ENCODE measurements at places on chromosomes 16 and 17.

DNA sequence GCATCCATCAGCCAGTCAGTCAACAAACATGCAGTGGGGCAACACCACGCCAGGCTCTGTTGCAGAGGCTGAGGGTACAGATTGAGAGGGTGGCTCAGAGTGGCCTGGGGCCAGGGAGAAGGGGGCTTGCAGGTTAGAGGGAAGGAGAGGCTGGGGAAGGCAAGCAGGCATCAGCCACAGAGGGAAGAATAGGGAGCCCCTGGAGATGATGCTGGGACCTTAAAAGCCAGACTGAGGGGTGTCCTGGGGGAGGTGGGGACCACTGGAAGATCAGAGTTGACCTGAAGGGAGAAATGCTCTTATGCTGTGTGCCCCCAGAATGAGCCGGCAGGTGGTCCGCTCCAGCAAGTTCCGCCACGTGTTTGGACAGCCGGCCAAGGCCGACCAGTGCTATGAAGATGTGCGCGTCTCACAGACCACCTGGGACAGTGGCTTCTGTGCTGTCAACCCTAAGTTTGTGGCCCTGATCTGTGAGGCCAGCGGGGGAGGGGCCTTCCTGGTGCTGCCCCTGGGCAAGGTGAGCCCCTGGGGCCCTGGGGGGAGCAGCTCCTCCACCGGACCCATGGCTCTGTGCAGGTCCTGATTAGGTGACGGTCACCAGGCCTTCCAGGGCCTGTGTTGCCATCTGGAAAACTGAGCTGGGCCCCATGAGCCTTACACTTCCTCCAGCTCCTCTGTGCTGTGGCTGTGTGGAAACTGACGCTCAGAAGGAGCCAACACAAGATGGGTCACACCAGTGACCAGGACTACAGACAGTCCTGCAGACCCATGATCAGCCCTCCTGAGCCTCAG is 1.7 kb downstream of the CORO1A start:
- DNase-seq = no peak

GRCh38 chr16:81821436-81822128 is 42.5 kb downstream of the PLCG2 start:
- no peak for DNase-seq

DNA sequence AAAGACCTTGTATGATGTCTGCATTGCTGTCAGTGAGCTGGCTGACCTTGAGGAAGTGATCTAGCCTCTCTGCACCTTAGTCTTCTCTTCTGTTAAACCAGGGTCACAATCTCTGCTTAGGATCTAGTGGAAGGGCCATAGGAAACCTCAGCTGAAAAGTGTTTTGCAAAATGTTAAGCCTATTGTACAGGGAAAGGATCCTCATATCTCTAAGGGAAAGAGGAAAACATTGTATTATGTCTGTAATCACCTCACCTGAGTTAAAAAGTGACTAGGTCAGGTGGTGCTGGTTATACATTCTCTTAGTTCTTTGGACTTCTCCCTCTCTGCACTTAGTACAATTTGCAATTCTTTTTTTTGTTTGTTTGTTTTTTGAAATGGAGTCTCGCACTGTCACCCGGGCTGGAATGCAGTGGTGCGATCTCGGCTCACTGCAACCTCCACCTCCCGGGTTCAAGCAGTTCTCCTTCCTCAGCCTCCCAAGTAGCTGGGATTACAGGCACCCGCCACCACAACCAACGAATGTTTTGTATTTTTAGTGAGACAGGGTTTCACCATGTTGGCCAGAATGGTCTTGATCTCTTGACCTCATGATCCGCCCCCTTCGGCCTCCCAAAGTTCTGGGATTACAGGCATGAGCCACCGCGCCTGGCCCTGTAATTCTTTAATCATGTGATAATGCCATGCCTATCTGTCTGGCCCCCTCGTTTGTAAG is 2.0 kb upstream of the SEPHS2 start:
- no peak for DNase-seq

- DNase-seq = no peak
Measured at GRCh38 chr17:57861790-57862693, 12.2 kb upstream of the MRPS23 start.

DNA sequence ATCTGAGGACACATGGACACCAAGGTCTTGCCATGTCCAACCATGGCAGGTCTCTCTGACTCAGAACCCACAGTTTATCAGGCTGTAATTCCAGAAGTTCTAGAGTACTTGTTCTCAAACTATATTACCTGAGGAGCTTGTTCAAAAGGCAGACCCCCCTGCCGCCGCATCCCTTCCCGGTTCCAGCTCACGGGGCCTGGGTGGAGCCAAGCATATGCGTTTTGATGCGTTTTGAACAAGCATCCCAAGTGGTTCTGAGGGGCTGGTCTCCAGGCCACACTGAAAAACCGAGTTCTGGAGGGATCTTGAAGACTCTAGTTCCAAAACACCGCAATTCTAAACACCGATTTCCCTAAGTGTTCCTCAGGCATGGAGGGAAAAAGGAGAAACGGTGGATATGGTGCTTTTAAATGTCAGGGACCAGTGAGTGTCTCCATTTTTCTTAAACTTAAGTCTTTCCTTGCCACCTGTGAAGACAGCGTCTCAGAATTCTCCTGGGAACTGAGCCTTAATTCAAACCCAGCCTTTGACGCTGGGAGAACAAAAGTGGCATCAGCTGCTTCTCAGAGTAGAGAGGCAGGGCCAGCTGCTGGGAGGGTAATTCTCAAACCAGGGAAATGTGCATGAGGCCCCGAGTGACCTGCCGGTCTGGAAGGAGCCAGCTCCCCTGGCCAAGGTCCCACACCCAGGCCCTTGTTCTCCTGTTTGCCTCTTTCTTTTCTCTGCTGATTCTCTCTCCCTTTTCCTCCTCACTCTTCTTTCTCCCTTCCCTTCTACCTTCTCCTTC is 84.4 kb upstream of the PLCG2 start:
- DNase-seq = no peak

DNA sequence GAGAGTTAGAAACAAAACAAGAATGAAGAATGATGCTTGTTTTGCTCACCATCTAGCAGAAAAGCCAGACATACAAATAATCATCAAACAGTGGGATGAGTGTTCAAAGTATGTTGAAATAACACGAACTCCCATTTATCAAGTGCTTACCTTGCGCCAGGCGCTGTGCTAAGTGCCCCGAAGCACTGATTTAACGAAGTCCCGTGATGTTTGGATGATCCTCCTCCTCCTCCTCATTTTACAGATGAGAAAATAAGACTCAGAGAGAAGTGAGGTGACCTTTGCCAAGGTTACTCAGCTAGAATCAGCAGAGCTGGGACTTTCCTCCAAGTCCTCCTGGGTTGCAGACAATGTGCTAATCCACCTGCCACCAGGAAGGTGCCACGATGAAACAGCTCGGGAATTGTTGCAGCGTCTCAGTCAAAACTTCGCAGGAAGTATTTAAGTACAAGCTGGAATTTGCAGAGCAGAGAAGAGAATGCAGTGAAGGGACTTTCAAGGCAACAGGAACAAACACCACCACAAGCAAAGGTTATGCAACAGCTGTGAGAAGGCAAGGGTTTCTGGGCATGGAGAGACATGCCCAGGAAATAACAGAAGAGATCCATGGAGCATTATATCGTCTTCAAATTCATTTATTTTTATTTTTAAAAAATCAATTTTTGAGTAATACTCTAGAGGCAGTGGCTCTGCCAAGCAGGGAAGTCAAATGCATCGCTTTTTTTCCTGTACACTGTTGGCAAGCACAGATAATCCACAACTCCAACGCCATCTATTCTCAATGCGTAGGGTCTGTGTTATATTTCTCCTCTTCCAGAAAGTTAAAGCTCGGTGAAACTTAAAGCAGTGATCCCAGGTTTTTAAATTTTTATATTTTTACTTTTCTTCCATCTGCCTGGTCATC is 11.1 kb downstream of the PRCD start:
- DNase-seq = no peak

DNA sequence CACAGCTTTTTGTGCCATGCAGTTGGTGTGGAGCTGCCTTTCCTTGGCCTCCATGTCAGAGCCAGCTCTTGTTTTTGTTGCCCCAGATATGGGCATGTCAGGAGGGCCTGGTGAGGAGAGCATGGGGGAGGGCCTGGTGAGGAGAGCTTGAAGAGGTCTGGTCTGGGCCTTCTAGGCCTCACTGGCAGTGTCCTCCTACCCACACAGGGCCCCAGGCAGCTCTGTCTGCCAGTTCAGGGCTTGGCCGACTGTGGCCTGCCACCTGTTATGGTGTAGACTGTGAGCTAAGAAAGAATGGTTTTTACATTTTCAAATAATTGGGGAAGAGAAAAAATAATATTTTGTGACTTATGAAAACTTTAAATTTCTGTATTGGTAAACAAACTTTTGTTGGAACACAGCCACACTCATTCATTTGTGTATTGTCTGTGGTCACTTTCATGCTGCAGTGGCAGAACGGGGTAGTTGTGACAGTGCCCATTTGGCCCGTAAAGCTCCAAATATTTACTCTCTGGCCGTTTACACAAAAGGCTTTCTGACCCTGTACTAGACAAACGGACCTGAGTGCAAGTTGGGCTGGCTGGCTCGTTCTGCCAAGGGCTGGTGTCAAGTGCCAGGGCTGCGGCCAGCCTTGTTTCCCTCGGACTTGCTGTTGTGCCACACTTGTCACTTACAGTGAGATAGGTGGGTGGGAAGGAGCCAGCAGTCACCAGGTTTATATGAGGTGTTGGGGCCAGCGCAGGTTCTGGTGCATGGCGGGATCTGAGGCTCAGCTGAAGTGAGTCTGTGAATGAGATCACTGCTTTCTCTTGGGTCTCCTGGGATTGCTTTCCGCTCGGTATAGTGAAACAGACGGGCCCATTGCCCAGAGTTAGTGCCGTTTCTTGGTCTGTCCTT is 18.2 kb downstream of the PGS1 start:
- DNase-seq = no peak

GRCh38 chr17:47999582-47999981 is 28.7 kb downstream of the CDK5RAP3 start:
- no peak for DNase-seq

GRCh38 chr16:18833707-18834505 is 32.6 kb upstream of the ARL6IP1 start:
- DNase-seq = no peak

DNA sequence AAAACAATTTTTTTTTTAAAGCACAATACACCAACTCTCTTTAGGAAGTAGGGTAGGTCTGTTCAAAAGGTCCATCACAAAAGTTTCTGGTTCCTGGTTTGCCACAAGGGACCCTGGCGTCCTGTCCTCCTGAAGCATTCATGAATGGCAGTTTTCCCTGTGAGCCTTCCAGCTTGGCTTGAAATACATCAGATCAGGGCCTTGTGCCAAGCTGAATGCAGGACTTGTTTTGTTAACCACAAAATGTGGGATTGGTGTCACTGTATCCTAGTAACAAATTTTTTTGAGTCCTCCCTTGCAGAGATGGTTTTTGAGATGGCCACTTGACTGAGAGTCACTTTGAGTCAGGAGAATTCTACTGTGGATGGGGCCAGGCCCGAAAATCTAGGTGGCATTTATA is 3.9 kb downstream of the GNAO1 start:
- DNase-seq = no peak

- DNase-seq = no peak
Measured at GRCh38 chr16:77784441-77785372, 3.7 kb upstream of the VAT1L start.

GRCh38 chr17:83121921-83122820 is 42.8 kb downstream of the METRNL start:
- DNase-seq = no peak

DNA sequence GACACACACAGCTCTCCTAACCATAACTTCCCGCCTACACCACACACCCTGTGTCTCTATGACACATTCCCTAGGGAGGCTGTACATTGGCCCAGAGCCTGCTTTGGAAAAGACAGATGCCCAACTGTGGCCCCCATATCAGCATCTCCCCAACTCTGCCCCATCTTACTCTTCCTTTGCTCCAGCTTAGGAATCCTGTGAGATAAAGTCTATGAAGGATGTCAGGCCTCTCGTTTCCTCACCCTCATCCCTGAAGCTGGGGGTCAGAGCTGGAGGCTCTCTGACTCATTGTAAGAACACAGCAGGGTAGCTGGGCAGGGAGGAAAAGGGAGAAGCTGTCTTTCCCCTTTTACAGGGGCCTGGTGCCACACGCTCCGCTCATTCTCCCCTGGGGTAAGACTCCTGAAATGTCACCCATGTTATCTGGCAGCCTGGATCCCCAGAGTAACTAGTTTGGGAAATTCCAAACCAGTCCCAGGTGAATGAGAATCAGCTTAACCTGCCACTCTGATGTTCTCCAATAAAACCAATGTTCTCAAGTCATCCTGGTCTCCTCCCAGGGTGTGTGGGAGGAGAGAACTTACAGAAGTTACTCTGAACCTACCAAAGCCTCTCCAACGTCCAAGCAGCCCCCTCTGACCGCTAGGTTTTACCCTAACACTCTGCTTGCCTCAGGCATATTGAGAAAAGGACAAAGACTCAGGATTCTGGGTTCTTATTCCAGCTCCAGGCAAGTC is 2.8 kb downstream of the RAPGEFL1 start:
- DNase-seq = no peak

GRCh38 chr17:78111016-78111726 is 17.4 kb downstream of the TMC6 start:
- DNase-seq = no peak

- DNase-seq = no peak
Measured at GRCh38 chr16:8682551-8683259, 8.3 kb downstream of the ABAT start.

DNA sequence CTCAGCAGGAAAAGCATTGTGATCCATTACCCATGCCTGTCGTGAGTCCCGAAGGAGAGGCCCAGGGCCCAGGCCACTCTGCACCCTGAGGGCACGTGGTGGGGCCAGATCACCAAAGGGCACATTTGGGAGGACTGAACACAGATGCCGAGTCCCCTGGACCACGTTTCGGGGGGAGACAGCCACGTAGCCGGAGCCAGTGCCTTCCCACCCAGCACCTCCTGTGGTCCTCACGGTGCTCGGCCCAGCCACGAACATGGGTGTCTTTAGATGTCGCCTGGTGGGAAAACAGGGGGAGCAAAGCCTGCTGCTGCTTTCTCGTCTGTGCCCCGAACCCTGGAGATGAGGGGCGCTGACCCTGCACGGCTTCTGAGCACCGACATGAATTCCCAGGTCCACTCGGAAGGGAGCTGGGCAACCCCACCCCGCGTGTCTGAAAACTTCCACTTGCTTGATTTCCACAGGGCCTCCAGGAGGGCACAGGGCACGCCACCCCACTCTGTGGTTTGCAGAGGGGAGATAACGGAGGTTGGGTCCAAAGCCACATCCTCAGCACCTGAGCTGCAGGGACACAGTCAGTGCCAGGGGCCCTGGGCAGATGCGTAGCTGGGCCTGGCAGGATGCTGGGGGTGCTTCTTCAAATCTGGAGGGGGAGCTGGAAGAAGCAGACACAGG is 14.4 kb downstream of the CBFA2T3 start:
- DNase-seq = no peak

DNA sequence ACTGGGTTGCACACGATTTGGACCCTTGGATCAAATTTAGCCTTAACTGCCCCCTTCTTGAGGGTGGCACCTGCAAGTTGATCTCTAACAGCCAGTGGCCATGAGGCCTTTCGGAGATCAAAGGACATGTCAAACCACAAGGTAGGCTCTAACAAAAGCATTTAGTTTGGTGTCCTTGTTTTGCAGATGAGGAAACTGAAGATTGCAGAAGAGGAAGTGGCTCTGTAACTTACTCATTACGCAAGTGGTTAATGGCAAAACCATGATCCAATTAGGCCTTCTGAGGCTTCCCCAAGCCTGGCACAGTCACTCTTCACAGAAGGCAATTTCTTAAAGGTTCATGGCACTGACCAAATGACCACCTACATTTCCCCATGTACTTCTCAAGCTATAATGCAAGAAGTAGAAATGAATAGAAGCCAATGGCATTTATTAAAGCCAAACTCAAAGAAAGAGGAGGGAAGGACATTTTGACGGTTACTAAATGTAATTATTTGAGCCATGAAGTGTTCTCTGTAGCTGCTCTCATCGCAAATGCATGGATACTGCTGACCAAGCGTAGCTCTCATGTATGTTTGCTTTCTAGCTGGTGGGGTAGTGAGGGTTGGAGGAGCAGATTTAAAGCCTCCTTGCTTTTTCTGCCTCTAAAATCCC is 32.8 kb upstream of the ABCC12 start:
- DNase-seq = no peak
